ENCODE measurements at places on chromosomes 13 and 19.

DNA sequence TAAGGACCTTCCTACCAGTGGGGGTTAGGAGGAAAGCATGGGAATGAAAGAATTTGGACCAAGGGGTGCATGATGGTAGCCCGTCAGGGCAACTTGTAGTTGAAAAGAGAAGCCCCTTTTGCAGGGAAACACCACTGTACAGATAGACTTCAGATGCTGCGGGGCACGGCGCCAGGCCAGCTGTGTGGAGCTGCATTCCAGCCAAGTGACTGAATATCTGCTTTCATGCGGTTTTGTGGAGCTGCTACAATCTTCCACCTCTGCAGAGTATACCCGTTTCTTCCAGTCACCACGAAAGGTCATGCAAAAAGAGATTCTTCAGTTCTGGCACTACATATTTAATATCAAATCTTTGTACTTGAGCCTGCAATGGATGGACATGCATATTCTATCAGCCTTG lies 104.7 kb downstream of the RGCC start:
- DNase-seq = peak; percentile 91

- no peak for DNase-seq
Measured at GRCh38 chr13:76454991-76455390, 431.2 kb downstream of the KCTD12 start.

- DNase-seq = no peak
Measured at GRCh38 chr13:37546087-37546486, 52.5 kb downstream of the POSTN start.

DNA sequence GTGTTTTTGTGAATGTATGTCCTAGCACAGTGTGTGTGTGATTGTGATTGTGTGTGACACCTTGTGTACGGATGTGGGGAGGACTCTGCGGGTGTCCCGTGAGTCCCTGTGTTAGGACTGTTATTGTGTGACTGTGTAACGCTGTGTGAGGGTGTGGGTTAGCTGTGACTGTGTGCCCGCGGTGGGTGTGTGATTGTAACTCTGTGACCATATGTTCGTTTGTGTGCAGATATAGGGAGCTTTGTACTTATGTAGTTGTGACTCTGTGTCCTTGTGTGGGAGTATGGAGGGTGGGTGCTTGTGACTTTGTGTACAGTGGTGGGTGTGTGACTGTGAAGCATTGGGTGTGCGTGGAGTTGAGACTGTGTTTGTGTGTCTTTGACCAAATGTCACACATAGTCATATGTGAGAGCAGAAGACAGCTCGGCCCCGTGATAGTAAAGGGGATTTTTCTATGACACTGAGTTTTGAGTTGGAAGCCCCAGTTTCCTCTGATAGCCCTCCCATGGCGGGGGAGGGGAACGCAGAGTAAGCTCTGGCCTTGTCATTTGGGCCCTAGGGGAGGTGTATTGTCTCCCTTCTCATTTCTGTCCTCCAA lies 949 bp upstream of the ZNF260 start:
- DNase-seq = peak; percentile 8

GRCh38 chr19:18832306-18833140 lies 764 bp downstream of the UPF1 start:
- DNase-seq = no peak

DNA sequence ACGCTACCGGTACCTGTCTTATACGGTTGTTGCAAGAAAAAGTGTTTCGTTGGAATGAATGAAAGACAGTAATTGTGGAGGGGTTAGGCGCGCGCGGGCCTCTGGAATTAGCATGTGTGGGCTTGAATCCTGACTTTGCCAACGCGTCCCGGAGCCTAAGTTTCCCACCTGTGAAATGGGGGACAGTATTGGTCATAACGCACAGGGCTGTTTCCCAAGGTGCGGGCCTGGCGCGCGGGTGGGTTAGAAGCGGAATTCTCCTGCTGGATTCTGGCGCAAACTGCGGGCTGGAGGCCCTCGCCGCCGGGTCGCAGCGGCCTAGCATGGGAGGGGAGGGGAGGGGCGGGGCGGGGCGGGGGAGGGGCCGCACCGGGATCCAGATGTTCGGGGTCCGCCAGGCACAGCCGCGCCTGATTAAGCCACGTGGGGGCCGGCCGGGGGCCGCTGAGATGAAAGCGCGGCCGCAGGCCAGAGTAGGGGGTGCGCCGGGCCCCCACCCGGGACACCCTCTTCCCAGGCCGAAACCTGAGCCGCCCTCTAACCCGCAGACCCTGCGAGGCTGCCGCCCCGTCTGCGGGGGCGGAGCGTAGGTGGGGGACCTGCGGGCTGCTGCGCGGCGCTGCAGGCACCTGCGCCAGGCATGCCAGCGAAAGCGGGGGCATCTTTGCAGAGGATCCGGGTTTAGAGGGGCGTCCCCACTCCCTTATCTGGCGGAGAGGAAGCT lies 1.2 kb upstream of the TMEM59L start:
- no peak for DNase-seq

DNA sequence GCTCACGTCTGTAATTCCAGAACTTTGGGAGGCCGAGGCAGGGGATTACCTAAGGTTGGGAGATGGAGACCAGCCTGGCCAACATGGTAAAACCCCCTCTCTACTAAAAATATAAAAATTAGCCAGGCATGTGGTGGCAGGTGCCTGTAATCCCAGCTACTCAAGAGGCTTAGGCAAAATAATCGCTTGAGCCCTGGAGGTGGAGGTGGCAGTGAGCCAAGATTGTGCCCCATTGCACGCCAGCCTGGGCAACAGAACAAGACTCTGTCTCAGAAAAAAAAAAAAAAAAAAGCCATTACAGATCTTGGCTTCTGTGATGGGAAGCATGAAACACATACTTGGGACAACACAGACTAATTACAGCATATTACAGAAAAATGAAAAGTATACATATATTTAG lies 1404.5 kb upstream of the SPRY2 start:
- DNase-seq = no peak

GRCh38 chr13:91946498-91947070 lies 548.2 kb downstream of the GPC5 start:
- no peak for DNase-seq

- no peak for DNase-seq
Measured at GRCh38 chr19:47324502-47324901, 7.5 kb upstream of the C5AR2 start.

DNA sequence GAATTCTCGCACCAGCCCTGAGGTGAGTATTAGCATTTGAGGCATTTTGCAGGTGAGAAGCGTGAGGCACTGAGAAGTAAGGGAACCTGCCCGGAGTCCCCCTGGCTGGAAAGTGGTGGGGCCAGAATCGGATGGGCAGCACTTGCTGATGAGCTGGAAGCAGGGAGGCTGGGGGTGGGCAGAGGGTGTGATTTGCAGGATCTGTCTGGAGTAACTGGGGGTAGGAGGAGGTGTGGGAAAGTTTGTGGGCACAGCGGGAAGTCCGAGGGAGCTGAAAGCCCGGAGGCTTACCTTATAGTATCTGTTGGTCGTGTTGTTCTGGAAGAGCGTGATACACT lies 20.1 kb downstream of the PRKD2 start:
- no peak for DNase-seq
